Activated T-cell treated with anti-CD3 and anti-CD28 coated beads for 24 hours (primary cell): ENCODE measurements at places on chromosomes 6 and 20.

DNA sequence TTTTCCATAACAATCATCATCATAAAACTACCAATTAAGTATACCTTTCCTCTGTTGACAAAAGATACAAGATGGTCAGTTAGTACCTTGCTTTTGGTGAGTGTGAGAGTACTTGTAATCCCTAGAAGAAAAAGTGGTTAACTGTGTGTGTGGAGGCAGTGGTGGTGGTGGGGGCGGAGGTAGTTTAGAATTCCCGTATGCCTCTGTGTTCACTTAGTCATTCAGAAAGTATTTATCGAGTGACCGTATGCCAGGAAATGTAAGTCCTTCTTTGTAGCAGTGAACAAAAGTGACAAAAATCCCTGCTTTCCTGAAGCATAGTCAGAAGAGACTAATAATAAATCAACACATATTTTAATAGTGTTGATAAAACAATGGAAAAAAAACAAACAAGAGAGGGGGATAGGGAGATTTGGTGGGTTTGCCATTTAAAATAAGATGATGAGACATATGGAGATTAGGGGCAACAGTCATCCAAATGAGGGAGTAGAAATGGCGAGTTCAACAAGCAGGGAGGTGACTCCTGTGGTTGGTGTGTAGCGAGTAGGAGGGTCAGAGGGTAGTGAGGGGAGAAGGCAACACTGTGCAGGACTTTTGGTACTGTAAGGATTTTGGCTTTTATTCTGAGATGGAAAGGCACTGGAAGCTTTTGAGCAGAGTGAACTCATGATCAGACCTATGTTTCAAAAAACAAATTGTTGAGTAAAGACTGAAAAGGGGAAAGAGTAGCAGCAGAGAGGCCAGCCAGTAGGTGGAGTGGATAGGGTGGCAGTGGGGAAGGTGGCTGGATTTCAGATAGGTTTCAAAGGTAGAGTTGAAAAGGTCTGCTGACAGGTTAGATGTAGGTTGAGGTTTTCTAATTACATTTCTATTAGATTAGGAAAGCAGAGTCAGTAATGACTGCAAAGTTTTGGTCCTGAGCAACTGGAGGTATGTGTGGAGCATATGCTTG is 40.3 kb upstream of the SIM1 start:
- no peak for DNase-seq

DNA sequence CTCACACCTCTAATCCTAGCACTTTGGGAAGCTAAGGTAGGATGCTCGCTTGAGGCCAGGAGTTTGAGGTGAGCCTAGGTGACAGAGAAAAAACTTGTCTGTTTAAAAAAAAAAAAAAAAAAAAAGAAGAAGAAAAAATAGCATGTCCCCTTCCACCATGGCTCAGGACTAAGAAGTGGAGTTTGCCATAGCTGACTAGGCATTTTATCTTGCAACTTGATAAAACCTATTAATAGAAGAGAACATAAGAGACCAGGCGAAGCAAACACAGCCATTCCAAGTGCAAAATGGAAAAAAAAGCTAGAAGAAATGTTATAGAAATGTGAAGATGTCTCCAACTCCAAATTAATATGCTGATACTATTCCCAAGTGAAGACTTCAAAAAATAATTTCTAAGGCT is 277.5 kb downstream of the MEI4 start:
- no peak for DNase-seq

DNA sequence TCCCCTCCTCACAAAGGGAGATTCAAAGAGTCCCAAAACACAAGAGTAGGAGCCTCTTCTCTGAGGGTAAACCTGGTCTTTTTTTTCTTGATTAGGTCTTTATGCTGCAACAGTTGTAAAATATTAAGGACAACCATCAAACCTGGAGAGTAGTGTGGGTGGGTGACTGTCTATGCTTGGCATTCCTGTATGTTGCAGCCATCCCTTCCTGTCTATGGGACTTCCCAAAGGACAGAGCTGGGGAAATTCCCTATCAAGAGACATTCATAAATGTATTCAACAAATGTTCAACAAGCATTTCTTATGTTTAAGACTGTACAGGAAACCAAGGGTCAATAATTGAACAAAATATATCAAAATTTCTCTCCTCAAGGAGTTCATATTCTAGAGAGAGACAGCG is 5.5 kb downstream of the BTN2A2 start:
- DNase-seq: no peak

DNA sequence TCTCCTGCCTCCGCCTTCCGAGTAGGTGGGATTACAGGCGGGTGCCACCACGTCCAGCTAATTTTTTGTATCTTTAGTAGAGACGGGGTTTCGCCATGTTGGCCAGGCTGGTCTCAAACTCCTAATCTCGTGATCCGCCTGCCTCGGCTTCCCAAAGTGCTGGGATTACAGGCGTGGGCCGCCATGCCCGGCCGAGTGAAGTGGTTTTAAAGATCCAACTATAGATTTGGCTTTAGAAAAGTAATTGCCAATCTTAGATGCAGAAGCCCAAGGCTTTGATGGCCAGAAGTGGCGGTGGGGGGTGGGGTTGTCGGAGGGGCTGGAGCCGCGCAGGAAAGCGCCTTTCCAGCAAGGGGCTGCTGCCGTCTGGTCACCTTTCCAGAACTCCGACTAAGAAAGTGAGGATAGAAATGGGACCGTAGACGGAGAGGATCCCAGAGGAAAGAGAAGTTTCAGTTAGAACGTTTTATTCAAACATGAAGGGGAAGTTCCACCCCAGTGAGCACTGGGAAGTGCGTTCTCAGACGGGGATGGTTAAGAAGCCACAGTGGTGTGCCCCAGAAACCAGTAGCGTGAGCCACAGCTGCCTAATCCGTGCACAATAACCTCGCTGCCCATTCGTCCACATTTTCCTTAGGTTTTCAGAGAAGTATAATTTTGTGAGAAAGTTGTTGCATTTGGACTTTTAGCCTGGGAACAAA is 69.7 kb downstream of the DLL1 start:
- DNase-seq: no peak

- DNase-seq: no peak
These were observed 327.2 kb downstream of the DHX35 start for GRCh38 chr20:39289316-39289715.

DNA sequence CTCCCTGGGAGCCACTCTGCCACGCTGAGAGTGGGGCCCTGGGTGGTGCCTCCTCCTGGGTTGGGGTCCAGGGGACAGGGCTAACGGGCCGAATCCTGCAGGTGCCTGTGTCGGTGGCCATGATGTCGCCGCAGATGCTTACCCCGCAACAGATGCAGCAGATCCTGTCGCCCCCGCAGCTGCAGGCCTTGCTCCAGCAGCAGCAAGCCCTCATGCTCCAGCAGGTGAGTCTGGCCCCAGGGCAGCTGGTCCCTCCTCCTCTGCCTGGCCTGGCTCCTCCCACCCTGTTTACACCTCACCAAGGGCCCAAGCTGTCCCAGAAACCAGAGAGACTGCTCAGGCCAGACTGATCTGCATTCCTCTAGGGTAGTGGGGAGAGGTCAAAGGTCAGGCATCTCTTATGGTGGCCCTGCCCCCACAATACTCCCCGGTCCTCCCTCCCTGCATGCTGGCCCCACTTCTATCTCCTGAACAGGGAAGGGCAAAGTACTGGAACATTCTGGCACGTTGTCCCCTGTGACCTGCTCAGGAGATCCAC is 38.6 kb downstream of the FOXP4 start:
- no peak for DNase-seq

GRCh38 chr20:61958773-61959700 is 106.6 kb downstream of the TAF4 start:
- DNase-seq: no peak

DNA sequence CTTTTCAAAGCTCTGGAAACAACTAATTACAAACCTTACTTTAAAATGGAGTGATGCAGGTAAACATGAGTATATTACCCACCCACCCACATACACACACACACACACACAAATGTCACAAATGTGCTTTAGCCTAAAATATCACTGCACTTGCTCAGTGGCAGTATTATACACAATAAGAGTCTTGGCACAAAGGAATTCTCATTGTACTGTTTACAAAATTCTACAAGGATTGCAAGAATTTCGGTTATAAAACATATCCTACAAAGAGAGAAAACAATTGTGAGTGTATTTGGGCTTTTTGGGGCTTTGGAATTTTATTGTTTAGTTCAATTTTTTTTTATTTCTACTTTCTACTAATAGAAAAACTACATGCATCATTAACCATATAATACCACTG is 113.2 kb upstream of the BEND6 start:
- no peak for DNase-seq

DNA sequence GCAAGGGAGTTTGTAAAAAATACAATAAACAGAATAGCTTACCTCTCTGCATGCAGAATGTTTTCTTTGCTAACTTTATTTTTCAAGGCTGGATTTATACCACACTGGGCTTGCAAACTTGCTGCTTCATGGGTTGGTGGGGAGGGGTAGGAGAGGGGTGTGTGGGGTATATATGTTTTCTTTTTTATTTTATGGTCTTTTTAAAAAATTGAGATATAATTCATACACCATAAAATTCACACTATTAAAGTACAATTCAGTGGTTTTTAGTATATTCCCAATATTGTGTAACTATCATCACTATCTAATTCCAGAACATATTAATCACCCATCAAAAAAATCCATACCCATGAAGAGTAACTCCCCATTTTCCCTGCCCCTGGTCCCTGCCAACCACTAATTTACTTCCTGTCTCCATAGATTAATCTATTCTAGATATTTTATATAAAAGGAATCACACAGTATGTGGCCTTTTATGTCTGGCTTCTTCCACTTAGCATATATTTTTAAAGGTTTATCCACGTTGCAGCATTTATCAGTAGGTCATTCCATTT is 14.3 kb upstream of the TRPC4AP start:
- no peak for DNase-seq

DNA sequence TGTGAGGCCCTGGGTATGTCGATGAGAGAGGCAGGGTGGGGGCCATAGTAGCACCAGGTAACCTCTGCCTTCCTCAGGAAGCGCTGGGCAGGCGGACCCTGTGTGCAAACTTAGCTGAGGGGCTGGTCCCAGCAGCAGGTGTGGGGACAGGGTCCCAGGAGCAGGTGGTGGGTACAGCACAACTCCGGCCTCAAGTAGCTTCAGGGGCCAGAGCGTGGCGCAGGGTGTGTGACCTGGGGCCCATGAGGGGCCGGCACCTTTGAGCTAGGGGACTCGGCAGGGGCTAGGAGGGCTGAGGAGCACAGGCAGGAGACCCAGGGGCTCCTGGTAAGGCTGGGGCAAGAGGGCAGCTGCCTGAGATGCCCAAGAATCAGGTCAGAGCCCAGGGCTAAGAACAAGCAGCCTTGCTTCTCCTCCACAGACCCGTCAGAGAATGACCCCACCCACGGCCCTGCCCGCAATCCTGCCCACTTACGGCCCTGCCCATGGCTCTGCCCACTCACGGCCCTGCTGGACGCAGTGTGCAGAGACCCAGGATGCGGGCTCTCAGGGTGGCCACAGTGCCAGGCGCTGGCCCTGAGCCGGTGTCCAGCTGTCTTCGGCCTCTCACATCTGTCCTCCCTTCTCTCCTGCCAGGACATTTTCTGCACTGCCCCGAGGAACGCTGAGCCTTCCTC is 30.9 kb downstream of the CHRNA4 start:
- DNase-seq: no peak

GRCh38 chr6:9463311-9463710 is 951.6 kb downstream of the TFAP2A start:
- no peak for DNase-seq

GRCh38 chr20:53036992-53037391 is 64.8 kb downstream of the TSHZ2 start:
- DNase-seq: no peak

- DNase-seq: no peak
These were observed 1.2 kb downstream of the DCBLD1 start for GRCh38 chr6:117483645-117484016.

DNA sequence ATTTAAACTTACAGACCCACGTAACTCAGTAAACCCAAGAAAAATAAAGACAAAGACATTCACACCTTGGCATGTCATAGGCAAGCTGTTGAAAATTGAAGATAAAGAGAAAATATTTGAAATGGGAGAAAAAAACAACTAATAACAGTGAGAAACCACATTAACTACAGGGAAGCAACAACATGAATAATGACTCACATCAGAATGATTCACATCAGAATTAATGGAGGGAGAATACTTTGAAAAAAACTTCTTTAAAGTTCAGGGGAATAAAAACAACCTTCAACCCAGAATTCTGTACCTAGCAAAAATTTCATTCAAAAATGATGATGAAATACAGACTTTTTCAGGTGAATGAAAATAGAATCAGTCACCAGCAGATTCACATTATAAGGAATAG is 32.9 kb upstream of the SLC22A3 start:
- no peak for DNase-seq

DNA sequence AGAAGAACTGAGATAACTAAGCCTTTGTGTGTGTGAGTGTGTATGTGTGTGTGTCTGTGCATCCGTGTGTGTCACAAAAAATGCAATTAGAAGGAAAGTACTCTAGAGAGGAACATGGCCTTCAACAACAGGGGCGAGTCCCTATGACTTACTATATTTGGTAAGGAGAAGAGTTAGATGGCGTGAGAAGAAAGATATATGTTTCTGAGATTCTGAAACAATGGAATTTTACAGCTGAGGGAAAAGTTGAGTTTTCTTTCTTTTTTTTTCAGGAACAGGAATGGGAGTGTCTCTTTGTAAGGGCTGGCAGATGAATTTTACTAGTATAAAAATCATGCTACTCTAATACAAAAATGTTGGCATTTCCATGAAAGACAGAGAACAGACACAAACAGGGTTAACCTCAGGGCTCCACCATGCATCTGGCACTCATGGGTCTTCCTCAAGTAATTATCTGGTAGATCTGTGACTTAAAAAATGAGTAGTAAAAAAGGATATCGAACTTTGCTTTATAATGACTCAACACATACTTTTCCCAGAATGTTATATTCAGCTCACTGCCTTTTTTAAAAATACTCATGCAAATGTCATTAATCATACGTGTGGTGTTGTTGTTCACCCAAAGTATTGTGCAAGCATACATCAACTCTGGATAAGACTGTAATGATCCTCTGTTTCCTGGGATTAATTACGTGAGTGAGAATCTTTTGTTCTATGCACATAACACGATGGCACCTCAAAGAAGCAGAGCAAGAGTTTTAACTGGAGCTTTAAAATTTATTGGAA is 12.8 kb upstream of the SASH1 start:
- no peak for DNase-seq

DNA sequence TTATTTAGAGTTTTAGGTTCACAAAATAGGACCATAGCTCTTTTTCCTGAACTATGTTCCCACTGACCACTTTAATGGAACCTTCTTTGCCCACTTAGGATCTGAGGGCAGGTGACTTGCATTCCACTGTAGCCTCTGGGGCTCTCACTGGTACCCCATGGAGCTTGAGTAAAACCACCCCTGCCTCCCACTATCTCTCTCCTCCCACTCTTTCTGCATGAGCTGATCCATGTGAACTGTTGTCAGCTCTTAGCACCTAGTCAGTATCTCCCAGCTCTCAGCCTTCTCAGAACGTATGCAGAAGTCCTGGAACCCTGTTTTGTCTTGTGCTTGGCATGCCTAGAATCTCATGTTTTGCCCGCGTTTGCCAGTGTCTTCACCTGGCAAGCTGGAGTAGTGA is 200.6 kb upstream of the SNX9 start:
- DNase-seq: no peak

DNA sequence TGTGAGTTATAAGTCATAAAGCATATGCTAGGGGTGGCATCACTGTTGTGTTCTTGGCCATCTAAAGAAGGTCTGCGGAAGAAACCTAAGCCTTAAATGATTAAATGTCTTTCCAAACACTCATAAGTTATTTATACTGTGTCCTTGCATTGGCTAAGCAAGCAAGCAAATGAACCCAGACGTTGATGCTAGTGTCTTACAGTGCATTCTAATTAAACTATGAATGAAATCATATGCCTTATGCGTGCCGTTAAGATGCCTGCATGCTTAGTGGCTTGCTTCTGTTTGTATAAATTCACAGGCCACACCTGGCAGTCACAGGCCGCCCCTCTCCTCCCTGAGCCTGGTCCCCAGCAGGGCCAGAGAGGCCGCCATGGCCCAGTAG is 49.9 kb downstream of the RIN2 start:
- DNase-seq: no peak
